ENCODE measurements at places on chromosomes 5 and 9.

GRCh38 chr9:6305954-6306563 lies 22.1 kb upstream of the TPD52L3 start:
- no peak for DNase-seq

DNA sequence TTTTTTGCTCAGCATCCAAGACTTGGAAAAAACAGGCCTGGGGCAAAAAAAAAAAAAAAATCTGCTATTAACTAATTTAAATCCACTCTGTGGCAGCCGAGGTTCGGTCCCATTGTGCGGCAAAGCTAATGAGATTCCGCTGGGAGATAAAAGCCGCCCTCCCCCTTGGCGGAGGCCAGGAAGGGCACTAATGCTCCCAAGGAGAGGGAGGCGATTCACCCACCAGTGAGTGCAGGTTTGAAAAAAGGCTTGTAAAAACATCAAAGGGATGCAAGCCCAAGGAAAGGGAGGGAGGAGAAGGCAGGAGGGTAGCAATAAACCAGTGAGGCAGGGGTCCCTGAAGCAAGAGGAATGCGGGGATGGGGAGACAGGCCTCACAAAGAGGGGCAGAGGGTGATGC lies 129.5 kb upstream of the RAPGEF1 start:
- no peak for DNase-seq

- no peak for DNase-seq
Measured at GRCh38 chr5:108384741-108385140, 2.8 kb upstream of the FBXL17 start.

DNA sequence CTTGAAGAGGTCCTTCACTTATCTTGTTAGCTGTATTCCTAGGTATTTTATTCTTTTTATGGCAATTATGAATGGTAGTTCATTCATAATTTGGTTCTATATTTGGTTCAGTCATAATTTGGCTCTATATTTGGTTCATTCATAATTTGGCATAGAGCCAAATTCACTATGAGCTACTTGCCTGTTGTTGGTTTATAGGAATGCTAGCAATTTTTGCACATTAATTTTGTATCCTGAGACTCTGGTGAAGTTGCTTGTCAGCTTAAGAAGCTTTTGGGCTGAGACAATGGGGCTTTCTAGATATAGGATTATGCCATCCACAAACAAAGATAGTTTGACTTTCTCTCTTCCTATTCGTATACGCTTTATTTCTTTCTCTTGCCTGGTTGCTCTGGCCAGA lies 142.2 kb downstream of the PLCXD3 start:
- no peak for DNase-seq

DNA sequence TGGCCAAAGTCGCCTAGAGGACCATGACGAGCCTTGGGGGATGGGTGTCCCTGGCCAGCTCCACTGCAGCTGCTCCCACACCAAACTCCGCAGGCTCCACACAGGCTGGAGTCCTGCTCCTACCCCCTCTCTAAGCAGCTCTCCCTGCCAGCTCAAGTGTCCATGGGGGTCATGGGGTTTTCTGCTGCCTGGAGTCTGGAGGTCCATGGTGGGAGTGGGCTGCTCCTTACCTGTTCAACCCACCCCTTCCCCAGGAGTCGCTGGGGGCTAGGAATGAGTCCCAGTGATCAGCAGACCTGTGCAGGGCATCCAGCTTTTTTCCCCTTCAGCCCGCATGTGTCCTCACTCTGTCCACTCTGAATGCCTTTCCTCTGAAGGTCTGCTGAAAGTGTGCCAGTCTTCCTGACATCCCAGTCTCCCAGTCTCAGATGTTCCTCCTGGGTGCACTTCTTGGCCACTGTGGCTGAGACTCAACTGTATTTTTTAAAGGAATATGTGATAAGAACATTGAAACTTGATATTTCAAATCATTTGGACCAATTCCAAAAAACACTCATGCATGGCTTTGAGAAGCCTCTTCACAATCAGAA lies 261.3 kb upstream of the ANKH start:
- DNase-seq = no peak

DNA sequence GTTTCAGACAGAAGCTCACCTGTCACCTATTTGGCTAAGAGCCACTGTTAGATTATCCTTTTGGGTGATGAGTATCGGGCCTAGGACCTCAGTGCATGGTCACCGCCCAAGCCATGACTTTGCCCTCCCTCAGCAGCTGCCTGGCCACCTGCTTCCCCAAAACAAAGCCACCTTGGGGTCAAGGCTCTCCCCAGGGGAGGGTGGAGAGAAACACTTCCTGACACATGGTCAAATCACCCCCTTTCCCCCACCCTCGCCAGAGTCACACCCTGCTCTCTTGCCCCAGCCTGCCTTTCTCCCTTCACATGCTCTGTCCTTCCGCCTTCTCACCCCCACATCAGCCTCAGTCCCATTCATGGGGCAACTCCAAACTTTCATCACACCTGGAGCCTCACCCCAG lies 1.7 kb upstream of the HBEGF start:
- DNase-seq = no peak

GRCh38 chr5:174729075-174729680 lies 4.8 kb downstream of the MSX2 start:
- DNase-seq = no peak

DNA sequence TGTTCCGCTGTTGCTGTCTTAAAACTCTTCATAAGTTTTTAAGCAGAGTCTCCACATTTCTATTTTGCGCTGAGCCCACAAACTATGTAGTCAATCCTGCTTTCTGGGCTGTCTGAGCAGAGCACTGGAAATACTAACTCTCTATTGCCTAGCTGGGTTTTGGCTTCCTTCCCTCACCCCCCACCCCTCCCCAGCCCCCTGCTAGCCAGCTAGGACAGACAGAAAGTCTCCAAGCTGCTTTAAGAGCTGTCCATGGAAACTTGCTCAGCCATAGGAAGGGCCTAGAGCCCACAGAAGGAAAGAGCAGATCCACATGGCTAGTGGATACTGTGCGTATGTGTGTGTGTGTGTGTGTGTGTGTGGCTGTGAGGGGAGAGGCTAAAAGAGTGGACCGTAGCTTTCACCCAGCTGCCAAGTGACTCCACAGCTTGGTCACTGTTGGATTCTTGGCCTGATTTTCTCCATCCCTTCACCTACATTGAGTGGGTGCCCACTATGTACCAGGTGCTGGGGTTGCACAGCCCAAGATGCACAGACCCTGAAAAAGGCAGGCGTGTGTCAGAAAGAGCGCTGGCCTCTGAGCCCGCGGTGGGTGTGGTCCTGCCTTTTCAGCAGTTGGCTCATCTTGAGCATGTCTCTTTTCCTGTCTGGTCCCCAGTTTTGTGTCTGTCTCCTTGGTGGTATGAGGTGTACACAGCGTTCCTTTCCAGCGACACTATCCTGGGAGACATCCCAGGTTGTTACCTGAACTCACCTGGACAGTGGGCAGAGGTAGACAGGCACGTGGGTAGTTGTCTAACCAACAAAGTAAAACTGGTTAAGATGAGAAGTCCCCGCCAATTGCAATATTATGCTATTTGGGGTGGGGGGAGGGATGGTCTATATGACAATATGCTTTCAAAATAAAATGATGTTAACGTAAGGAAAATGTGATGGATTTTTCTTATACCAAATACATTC lies 5.4 kb upstream of the NKX2-5 start:
- DNase-seq = no peak

DNA sequence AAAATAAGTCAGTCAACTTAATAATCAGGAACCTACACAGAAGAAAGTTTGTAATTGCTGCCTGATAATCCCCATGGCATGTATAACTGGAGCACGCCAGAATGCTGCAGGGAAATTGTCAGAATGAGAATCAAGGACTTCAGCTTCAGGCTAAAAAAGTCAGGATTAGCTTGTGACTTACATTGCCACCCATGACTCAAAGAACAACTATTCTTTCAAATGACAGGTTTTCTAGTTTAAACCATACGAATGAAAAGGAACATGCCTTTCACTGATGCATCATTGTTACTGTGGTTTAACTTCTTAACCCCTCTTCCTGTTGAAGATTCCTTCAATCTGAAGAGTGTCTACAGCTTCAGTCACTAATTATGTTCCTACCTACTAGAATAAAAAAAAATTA lies 112.4 kb downstream of the ISL1 start:
- DNase-seq = no peak

GRCh38 chr9:12464910-12465512 lies 228.2 kb upstream of the TYRP1 start:
- DNase-seq = no peak

GRCh38 chr5:32541241-32541640 lies 44.1 kb upstream of the SUB1 start:
- no peak for DNase-seq

Data from stimulated activated CD8-positive, alpha-beta memory T cell treated with anti-CD3 and anti-CD28 coated beads, Interleukin-7, amount 100 ng/mL, for 1 hour (primary cell).